ENCODE measurements at places on chromosomes 11 and 22. TPM values are rescaled to one million over a fixed set of nuclear protein-coding genes. Genes with fewer than 3 reads are reported as not detected.

GRCh38 chr11:10918698-10919097, 60.8 kb upstream of the ZBED5 start:
- peaks cover under 1% of the 10 kb centered on the region for H3K4me1 ChIP-seq
- H3K36me3 ChIP-seq, result no peaks in the 10 kb centered on the region
- DNase-seq, result no peak
- no peaks in the 10 kb centered on the region for H3K27me3 ChIP-seq
- H3K4me3 ChIP-seq, result no peak overlapping the region
- H3K27ac ChIP-seq, result no peak overlapping the region

The OVOL1 gene
- 39.8 TPM for total RNA-seq

The LAYN gene
- total RNA-seq, result 9.2 TPM

GRCh38 chr22:19703869-19704268, 10.4 kb upstream of the SEPTIN5 start:
- H3K27me3 ChIP-seq, result peaks cover under 1% of the 10 kb centered on the region
- no peaks in the 10 kb centered on the region for H3K4me1 ChIP-seq
- DNase-seq, result no peak

- H3K4me1 ChIP-seq, result peaks cover 15% of the 10 kb centered on the region
- no peak overlapping the region for H3K4me3 ChIP-seq
- no peak overlapping the region for H3K27ac ChIP-seq
These were observed 10.1 kb upstream of the NEAT1 start for GRCh38 chr11:65412271-65413076.

- no peak for DNase-seq
- H3K36me3 ChIP-seq, result no peaks in the 10 kb centered on the region
- H3K27ac ChIP-seq, result peak overlapping the region; percentile 97
- peak overlapping the region; percentile 97 for H3K4me3 ChIP-seq
These were observed 1.8 kb downstream of the AHNAK start for GRCh38 chr11:62544581-62545436.

DNA sequence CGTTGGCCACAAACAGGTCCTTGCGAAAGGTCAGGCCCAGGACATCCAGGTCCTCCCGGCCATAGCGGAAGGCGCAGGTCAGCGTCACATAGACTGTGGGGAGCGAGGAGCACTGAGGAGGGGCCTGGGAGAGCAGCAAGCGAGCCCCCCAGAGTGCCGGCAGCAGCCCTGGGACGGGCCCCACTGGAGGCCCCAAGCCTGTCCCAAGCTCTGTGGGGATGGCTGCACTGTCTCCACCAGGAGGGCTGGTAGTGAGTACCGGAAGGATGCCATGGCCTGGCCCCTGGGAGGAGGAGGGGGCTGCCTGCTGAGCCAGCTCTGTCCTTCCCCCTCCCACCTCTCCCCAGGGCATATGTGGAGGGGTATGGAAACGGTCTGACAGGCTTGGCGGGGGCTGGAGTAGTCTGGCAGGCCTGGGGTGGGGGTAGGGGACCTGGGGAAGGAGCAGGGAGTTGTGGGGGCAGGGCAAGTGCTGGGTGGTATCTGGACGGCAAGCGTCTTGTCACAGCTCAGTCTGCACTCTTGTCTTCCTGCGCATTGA, 42.9 kb downstream of the TPBGL start:
- no peaks in the 10 kb centered on the region for H3K36me3 ChIP-seq
- H3K27ac ChIP-seq, result no peak overlapping the region
- H3K4me3 ChIP-seq, result no peak overlapping the region
- peaks cover 12% of the 10 kb centered on the region for H3K4me1 ChIP-seq
- no peak for DNase-seq

The MMP1 gene
- 6.5 TPM for total RNA-seq

DNA sequence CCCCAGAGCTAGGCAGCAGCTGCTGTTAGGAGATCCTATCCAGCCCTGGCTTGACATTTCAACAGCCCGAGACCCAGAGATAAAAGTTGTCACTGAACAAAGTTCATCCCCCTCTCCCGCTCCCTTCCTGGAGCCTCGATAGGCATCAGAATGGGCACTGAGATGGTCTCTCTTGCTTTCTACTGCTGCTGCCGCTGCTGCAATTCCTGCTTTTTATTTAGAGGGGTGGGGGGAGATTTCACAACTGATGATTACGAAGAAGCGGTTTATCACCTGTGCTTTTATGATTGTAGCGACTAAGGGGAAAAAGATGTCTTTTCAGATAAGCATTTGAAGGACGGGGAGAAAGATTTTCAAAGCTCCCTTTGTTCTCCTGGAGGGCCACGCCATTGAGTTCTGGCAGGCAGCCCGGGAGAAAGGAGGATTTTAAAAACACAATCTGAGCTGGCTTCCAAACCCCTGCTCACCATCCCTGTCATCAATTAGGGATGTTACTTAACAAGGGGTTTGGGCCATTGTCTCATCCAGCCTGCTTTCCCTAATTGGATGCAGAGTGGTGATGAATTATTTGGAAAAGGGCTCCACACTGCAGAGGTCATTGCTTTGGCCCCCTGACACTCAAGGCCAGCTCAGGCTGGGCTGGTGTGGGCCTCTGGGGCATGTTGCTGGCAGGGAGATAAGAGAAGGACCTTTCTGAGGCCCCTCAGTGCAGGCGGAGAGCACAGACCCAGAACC, 344.7 kb downstream of the BUD13 start:
- H3K4me3 ChIP-seq, result peak overlapping the region; percentile 42
- H3K27me3 ChIP-seq, result peaks cover 8% of the 10 kb centered on the region
- peaks cover 20% of the 10 kb centered on the region for H3K4me1 ChIP-seq
- peak overlapping the region; percentile 38 for H3K27ac ChIP-seq
- no peak for DNase-seq
